ENCODE measurements at places on chromosomes 4 and X.
A peak's percentile ranks its signal among the peaks of the same experiment; 100 is the strongest.

DNA sequence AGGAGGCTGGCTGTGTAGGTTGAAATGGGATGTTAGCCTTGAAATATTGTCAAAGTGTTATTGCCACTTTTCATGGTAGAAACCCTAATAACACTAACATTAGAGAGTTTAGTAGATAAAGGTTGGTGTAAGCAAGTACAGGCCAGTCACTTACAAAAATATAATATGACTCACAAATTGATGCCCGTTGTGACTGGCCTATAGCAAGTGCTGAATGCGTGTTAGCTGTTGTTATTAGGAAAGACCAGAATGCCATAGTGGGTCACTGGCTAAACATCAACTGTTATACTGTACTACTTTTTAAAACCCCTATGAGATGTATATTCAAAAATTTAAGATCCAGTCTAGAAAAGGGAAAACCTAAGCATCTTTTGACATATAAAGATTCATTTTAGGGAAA is 20.4 kb upstream of the GDPD2 start:
- no peak for DNase-seq

GRCh38 chr4:2461246-2461960 is 7.5 kb upstream of the RNF4 start:
- DNase-seq: no peak

DNA sequence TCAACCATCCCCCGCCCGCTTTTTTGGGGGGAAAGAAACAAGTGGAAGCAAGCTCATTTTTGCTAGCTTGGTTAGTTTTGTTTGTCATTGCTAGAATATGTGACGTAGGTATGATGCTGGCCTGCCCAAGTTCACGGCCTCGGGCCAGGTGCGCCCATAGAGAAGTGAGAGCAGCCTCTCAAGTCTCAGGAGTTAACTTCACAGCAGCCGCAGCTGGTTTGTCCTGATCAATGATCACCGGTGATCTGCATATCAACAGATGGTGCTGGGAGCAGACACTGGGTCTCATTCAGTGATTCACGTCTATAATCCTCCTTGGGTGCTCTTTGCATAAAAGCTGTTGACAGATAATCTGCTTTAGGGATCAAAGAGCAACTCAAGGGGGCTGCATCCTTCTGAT is 50.1 kb downstream of the ENPP6 start:
- no peak for DNase-seq

GRCh38 chrX:36908801-36909675 is 99.1 kb upstream of the FAM47C start:
- DNase-seq: no peak

GRCh38 chr4:53507671-53508286 is 83.5 kb downstream of the LNX1 start:
- DNase-seq: peak; percentile 83

GRCh38 chr4:2619459-2619858 is 83.0 kb downstream of the FAM193A start:
- no peak for DNase-seq

Measured in left hindlimb (tissue), 1 donor.